Mesangial cell (primary cell): ENCODE measurements at places on chromosomes 7 and 10. TPM values are rescaled to one million over a fixed set of nuclear protein-coding genes. Genes with fewer than 3 reads are reported as not detected.

Gene SEMA3A
- 17.3 and 17.5 TPM in 2 replicates for total RNA-seq

Gene TRPV5
- not detected in 2 replicates for total RNA-seq

Gene THNSL1
- total RNA-seq = 1.1 and 1.3 TPM in 2 replicates

Gene NXPH1
- total RNA-seq = not detected in 2 replicates

Gene CDHR3
- total RNA-seq = 1.1 and 2.7 TPM in 2 replicates

Gene PTPN20
- 0.76 and 1.8 TPM in 2 replicates for total RNA-seq

Gene CNPY1
- not detected in 2 replicates for total RNA-seq
